ENCODE measurements at places on chromosomes 3 and 15.

- no peak for DNase-seq
Observed at GRCh38 chr15:39578851-39579486, 1.9 kb upstream of the THBS1 start.

- DNase-seq: no peak
Observed at GRCh38 chr3:173778251-173778650, 380.7 kb downstream of the NLGN1 start.

DNA sequence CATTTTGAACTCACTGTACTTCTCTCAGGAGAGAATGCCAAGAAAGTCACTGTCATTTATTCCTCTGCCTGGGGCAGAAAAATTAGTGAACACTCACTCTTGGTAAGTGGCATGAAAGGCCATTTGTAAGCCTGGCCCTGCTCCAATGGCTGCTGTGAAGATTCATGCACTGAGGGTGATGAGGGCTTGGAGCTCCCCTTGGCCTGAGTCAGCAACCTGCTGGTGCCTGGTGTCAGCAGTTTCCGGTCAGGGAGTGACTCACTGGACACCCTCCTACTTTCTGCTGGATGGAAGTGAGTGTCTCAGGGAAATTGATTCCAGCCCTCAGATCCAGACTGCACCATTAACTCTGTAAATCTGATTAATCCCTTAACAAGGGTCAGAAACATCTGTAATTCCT lies 37.6 kb downstream of the TRA2B start:
- DNase-seq: no peak

DNA sequence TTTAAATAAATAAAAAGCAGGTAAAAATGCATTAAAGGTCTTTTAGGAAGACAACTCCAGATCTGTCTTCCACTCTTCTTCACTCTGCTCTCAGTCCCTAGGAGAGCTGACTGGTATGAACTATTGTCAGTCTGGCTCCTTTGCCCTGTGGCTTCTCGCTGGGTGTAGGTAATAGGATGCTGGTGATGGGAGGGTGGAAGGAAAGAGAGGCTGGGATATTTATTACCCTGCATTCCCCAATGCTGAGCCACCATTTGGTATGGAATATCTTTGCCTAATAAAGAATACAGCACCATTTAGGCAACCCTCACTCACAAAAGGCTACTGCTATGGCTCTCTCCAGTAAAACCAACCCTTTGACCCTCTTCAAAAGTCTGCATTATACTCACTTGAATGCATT lies 326.9 kb downstream of the CNTN3 start:
- no peak for DNase-seq

GRCh38 chr15:68550498-68551295 lies 28.1 kb upstream of the CORO2B start:
- peak; percentile 34 for DNase-seq

- DNase-seq: no peak
Observed at GRCh38 chr3:30631243-30631904, 25.0 kb downstream of the TGFBR2 start.

GRCh38 chr3:81502236-81502635 lies 259.2 kb downstream of the GBE1 start:
- DNase-seq: no peak

DNA sequence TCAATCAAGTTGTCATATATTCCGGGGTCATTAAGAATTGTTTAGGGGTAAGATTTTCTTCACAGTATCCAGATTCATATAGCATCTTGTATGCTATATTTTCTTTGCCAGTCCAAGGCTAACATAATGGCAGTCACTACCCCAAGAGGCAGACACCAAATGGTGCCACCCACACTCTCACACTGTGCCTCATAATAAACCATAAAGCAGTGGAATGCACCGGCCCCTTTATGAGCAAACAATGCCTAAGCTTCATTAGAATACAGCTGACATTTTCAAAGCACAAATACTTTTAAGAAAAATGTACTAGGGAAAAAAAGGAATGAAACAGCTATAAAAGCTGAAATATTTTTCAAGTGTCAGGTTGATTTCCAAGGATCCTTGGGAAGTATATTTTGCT lies 121.6 kb downstream of the TFDP2 start:
- peak; percentile 35 for DNase-seq

- no peak for DNase-seq
Observed at GRCh38 chr3:39127908-39128304, 20.4 kb downstream of the TTC21A start.

GRCh38 chr15:41849204-41849603 lies 10.6 kb downstream of the PLA2G4B start:
- no peak for DNase-seq

DNA sequence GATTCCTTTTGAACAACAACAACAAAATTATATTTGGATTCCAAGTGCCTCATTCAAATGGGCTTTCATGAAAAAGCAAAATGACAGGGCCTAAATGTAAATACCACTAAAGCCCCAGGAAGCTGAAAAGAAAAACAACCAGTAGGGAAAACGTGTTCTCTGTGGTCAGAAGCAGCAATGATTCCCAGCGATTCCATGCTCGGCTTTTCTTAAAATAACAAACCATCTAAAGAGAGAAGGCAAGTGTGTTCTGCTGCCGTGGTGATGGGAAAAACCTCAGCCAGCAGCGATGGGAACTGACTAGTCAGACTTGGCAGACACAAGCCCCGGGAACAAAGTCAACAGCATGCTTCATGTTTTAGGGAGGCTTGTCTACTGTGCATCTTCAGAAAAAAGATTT lies 153.6 kb downstream of the TNIK start:
- DNase-seq: no peak

DNA sequence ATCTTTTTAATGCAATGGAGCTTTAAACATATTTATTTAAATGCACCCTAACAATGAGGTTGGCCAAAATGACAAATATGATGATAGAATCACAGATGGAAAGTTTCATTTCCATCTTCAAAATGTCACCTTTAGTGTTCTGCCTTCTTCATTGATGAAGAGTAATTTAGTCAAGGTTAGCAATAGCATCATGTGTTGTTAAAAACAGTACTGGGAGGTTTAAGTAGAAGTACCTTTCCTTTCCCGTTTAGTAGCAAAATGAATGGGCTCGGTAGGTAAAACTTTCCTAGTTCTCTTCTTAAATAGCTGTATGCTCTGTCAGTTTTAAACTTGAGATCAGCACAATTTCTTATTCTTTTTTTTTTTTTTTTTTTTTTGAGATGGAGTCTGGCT lies 35.1 kb downstream of the EIF2AK4 start:
- no peak for DNase-seq

DNA sequence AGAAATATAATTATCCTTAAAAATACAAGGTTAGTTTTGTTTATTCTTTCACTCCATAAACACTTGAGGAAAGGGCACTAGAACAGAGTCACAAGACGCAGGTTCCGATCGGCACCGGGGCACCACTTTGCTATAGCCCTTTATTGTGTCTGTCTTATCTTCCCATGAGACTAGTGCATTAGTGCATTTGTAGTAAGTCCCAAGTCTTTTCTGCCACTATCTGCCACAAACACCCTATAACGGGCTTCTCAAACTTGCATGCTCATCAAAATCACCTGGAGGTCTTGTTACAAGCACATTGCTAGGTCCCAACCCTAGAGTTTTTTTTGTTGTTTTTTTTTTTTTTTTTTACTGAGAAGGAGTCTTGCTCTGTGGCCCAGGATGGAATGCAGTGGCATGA lies 213.1 kb downstream of the FOXP1 start:
- DNase-seq: no peak
